ENCODE measurements at places on chromosomes 11 and 22.
A peak's percentile ranks its signal among the peaks of the same experiment; 100 is the strongest.

GRCh38 chr11:32809313-32809712 is 14.9 kb upstream of the CCDC73 start:
- DNase-seq: peak; percentile 68

GRCh38 chr22:22787151-22787550 is 100.5 kb upstream of the IGLL5 start:
- no peak for DNase-seq

GRCh38 chr11:115676768-115677167 is 172.6 kb upstream of the CADM1 start:
- DNase-seq: no peak

GRCh38 chr11:7019500-7020182 is 505 bp downstream of the ZNF214 start:
- peak; percentile 30 for DNase-seq

DNA sequence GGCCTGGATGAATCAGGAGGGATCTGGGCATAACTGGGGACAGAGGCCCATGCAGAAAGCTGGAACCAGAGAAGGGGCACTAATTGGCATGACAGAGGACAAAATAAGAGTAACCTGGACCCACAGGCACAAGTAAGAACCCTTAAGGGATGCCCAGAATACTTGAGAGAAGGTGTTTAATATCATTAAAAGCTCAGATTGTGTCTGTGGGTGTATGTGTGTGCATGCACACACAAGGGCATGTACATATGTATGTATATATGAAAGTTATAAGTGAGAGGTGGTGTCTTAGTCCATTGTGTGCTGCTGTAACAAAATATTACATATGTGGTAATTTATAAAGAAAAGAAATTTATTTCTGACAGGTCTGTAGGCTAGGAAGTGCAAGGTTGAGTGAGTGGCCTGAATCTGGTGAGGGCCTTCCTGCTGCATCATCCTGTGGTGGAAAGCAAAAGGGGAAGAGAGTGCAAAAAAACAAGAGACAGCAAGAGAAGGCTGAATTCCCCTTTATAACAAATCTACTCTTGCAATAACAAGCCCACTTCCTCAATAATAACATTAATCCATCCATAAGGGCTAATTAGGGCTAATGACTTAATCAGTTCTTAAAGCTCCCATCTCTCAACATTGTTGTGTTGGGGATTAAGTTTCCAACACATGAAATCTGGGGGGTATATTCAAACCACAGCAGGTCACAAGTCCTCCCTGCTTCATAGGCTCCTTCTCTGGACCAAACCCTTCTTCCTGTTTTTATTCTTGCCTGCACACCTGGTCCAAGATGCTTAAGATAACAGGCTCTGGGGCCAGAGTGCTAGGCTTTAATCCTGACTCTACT is 68.3 kb upstream of the POU2AF2 start:
- no peak for DNase-seq

DNA sequence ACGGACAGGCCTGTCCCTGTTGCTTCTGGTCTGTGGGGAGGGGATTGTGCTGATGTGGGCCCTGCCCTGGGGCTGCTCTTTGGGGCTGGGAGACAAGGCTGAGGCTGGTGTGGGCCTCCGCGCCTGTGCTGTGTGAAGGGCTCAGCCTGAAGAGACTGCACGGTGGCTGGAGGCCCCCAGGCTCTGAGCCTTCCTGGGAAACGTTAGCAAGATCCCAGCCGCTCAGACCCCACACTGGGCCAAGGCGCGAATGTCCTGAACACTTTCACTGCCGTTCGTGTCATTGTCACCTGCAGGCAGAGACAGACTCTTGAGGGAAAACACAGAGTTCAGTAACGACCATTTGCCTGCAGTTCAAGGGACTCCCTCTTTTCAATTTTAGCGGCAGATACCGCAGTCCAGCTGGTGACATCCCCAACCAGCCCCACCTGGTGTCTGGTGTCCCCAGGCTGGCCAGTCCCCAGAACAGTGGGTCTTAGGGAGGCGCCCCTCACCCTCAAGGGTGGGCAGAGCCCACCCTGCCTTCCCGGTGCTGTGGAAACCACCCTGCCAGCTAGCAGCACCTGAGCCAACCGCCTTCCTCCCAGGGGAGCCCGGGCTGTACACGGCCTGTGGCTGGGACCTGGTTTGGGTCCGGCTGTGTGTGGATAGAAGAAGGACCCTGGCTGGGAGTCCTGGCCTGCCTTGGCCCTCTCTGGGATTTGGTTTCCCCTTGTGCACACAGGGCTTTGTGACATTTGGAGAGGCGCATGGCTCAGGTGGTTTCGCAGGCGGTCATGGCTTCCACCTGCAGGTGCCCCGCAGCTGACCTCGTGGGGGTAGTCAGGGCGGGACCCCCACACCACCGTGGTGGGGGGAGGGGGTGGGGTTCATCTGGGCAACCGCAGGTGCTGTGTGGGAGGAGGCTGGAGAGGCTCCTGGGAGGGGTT is 5.7 kb downstream of the PANX2 start:
- no peak for DNase-seq

DNA sequence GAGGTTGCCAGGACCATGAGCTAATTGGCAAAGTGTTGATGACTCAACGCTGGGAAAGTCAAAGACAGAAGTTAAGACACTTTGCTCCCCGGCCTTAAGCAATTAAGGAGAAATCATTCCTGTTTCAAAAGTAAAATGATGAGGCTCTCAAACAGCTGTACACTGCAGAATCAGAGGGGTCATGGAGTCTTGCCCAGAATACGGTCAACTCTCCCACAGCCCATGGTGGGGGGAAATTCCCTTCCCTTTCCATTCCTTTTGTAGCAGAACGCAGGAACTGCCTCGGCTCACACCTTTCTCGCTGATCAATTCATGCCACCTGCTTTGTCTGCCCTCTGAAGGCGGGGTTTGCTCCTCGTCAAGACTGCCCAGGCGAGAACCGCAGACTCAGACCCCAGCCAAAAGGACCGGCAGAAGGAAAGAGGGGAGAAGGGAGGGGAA is 52.8 kb downstream of the MN1 start:
- DNase-seq: no peak

- DNase-seq: no peak
Observed at GRCh38 chr11:10075141-10075540, 218.9 kb downstream of the SBF2 start.

- DNase-seq: no peak
Observed at GRCh38 chr11:111186308-111186915, 59.1 kb upstream of the POU2AF2 start.

DNA sequence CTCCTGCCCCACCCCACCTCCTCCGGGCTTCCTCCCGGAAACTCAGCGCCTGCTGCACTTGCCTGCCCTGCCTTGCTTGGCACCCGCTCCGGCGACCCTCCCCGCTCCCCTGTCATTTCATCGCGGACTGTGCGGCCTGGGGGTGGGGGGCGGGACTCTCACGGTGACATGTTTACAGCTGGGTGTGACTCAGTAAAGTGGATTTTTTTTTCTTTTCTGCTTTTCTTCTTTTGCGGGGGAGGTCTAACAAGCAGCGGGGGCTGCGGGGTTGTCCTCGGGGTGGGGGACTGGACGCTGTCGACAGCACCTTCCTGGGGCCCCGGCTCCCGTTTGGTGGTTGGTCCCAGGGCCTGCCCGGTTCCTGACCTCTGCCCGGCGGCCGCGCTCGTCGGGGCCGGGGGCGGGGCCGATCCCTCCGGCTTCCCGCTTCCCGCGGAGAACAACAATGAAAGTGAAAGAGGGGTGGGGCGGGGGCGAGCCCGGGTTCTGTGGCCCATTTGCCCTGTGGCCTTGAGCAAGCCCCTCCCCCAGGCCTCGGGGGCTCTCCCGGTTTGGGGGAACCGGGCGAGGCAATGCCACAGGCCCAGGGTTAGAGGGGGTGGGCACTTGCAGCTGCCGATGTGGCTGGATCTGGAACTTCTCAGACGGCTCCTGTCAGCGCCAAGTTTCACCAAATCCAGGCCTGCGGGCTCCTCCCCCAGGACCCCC is 975 bp upstream of the MDK start:
- peak; percentile 28 for DNase-seq

- DNase-seq: no peak
Observed at GRCh38 chr22:37765498-37765897, 42.2 kb upstream of the GCAT start.

GRCh38 chr11:66119348-66120133 is 49.5 kb downstream of the PACS1 start:
- DNase-seq: no peak

- DNase-seq: no peak
Observed at GRCh38 chr11:113989381-113989780, 14.5 kb downstream of the HTR3A start.

- DNase-seq: no peak
Observed at GRCh38 chr11:37978647-37979046, 1380.6 kb upstream of the RAG2 start.

DNA sequence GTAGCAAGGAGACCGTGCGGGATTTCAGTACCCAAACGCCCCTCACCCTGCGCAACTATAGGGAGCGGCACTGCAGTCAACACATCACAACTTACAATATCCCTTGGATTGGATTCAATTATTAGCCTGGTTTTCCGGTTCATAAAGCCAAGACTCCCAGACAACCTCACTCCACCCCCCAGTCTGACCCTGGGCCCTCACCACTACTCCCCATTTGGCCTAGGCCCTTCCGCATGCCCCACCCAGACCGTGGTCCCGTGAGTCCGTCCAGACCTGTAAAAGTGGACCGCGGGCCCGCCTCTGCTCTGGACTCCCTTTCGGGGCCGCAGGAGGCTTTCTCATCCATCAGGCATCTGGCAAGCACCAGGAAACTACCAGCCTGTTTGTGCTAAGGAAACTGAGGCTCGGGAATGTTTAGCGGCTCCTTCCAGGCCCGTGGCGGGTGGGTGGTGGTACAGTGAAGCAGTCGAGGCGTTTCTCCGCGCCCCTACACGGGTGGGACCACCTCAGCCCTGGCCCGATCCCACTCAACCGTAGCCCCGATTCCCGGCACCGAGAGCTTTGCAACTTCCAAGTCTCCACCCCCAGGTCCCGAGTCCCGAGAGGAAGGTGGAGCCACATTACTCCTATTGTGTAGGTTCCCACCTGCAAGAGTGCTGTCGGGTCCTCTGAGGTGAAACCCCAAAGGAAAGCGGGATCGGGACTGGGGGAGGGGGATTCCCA is 679 bp upstream of the DPP3 start:
- peak; percentile 64 for DNase-seq

- no peak for DNase-seq
Observed at GRCh38 chr11:73939096-73939495, 11.7 kb upstream of the DNAJB13 start.

DNA sequence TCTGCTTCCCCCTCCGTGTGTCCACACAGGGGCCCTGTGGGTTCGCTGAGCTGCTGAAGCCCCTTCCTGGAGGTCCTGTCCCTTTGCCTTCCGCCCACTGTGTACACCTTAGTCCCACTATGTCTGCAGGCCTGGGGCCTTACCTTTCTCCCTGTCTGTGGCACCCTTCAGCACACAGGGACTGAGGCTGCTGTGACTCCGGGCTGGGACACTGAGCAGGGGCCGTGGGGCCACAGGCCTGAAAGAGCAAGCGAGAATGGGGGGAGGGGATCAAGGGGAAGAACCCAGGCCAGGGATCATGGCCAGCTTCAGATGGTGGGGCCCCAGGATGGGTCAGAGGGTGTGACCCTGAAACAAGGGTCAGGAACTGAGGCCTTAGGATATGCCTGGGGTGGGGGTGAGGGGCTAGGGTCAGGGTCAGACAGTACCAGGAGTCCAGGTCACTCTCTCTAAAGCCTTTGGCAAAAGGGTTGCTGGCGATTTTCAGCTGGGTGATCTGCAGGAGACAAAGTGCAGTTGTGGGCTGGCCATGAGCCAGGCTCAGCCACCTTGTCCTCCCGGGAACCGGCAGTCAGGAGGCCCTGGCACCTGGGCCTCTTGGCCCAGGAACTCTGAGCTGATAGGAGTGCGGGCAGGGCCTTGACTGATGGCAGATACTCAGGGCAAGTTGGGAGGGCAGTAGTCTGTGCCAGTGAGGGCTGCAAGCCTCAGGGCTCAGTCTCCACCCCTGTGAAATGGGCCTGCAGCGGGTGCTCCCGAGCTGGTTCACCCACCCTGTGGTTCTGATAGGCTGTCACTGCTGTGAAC is 2.6 kb upstream of the NUDT8 start:
- DNase-seq: no peak

- peak; percentile 20 for DNase-seq
Observed at GRCh38 chr11:31817621-31818424, 6.7 kb upstream of the PAX6 start.

DNA sequence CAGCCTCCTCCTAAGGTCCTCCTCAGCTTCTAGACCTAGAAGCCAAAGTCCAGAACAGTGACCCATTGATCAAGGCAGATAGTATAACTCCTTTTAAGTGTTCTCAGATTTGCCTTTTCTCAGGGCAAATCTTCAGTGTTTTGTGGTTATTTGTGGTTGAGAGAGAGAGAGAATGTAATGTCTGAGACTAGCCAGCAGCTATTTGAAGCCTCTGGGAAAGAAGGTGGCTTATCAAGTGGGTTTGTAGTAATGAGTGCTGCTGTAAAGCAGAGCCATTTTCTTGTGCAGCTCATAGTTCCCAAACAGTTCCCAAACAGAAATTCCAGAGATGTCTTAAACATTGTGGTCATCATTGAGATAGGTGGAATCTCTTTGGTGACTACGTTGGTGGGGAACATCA is 89.5 kb downstream of the RNF169 start:
- DNase-seq: no peak

DNA sequence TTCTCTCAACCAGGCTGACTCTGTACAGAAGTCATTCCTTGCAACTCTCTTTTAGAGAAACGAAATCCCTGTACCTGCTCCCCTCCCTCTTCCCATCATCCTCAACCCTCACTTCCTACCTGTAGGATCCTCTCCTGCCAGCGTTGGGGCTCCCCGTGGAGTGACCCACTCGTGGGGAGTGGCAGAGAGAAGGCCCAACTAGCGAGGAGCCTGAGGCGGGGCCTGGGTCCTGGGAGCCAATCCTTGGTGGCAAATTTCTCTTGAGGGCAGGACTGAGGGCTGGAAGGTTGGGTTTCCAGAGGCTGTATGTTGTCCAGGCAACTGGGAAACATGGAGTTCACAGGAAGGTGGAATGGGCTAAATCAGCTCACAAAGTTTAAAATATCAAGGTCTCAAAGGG is 10.4 kb downstream of the NHERF4 start:
- no peak for DNase-seq

DNA sequence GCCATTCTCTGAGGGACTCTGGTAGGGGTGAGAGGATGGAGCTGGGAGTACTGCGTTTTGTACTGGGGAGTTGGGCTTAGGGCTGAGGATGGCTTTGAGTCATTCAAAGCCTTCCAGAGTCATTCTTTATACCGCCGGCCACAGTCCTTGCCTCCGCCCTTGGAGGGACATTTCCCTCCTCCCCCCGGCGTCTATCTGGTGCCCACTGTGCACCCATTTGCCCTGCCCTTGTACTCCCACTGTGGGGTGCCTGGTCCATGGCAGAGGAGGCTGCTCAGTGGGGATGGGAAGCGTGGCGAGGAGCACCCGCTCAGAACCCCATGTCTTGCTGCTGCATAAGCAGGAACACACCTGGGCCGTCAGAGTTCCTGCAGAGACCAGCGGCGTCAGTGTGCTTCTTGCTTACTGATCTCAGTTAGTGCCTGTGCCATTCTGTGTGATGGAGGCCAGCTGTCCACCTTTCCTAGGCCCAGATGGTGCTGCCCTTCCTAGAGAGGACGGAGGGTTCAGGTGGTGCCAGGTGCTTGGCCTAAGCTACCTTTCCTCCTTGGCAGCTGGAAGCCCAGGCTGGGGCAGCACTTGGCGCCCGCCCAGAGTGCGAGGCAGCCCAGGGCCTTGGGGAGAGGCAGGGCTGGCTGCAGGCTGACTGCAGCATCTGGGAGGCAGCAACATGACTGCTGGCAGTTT is 23.3 kb upstream of the TMEM191C start:
- DNase-seq: no peak

Measured in erythroblast (primary cell).